ENCODE measurements at places on chromosomes 2 and 18. TPM values are rescaled to one million over a fixed set of nuclear protein-coding genes. Genes with fewer than 3 reads are reported as not detected.

DNA sequence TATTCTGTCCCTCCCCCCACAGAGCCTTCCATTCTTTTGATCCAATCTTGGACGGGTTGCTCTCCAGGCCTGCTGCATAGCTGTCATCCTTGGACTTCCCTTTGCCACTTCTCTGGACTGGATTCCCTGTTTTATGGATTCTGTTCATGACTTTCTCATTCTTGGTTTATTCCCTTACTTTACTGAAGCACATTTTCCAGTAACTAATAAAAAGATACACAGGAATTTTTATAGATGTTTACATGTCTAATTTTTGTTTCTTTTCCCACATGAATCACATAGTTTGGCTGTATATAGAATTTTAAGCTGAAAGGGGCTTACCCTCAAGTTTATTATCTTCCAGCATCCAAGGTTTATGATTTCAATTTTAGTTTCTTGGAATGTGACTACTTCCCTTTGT, 37.9 kb downstream of the GDF7 start:
- DNase-seq, result no peak

GRCh38 chr2:238346544-238346943, 26.2 kb downstream of the TRAF3IP1 start:
- DNase-seq, result no peak

DNA sequence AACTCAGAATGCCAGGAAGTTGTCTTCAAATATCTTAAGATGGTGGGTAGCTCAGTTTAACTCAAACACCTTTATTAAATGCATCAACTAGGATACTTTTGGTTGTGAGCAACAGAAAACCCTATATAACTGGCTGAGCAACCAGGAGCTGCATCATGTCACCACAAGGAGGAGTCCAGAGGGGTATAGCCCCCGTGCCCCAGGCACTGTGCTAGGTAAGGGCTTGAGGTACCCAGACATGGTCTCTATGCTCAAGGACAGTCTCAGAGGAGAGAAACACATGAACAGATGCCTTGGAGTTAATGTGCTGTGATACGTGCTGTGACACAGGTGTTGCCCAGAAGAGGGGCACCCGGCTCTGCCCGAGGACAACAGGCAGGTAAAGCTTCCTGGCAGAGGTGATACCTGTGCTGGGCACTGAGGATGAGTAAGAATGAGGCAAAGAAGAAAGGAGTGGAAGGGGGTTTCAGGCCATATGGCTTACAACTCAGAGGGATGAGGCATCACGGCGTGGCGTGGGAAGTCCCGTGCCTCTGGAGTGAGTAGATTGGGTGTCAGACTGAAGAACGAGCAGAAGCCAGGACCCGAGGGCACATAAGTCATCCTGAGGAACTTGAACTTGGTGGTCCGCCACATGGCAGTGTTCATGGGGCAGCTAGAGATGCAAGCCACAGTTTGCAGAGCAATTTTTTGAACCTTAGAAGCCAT, 32.0 kb upstream of the CAB39 start:
- no peak for DNase-seq

- DNase-seq, result no peak
Measured at GRCh38 chr2:45616658-45617411, 5.8 kb upstream of the SRBD1 start.

DNA sequence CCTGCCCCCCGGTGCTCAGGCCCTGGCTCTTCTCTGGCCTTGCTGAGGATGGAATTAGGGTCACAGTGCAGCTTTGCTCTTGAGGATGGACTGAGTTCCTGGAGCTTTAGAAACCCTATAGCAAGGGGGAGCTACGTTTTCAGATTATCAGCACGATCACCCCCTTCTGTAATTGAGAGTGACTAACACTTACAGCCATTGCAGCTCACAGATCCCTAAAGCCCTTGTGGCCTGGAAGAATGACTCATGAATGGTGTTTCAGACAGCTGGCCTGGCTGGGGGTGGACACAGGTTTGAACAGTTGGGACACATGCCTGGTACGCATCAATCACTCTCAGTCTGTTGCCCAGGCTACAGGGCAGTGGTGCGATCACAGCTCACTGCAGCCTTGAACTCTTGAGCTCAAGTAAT, 79.7 kb upstream of the IGFBP5 start:
- no peak for DNase-seq

DNA sequence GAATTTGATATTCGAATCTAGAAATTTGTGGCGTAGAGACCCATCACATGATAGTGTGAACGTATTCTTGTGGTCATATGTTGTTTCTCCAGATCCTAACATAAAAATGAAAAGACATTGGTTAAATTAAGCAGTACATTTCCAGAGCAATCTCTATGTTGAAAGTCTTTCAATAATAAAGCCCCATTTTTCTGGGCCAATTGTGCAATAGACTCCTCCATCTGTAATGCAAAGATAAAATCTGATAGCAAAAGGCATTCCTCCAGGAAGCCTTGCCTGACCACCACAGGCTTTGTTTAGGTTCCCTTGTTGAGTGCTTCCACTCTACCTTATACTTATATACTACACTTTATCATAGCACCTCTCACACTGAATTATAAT, 31.3 kb downstream of the APOB start:
- no peak for DNase-seq

- DNase-seq, result no peak
Measured at GRCh38 chr2:149383340-149383739, 53.0 kb downstream of the LYPD6 start.

- DNase-seq, result no peak
Measured at GRCh38 chr18:892316-892715, 12.4 kb upstream of the ADCYAP1 start.

DNA sequence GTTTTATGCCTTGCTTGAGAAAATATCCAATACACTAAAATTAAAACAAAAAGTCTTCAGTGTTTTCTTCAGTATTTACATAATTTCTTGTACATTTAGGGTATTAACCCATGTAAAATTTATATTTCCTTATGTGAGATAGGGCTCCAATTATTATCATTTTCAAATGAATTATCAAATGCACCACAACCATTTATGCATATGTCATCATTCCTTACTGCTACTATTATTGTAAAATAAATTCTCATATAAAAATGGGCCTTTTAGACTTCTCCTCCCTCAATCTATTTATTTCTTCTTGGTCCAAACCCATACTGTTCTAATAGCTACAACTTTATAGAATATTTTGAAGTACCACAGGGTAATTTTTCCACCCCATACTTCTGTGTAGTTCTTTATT, 175.3 kb upstream of the LYPD1 start:
- no peak for DNase-seq

DNA sequence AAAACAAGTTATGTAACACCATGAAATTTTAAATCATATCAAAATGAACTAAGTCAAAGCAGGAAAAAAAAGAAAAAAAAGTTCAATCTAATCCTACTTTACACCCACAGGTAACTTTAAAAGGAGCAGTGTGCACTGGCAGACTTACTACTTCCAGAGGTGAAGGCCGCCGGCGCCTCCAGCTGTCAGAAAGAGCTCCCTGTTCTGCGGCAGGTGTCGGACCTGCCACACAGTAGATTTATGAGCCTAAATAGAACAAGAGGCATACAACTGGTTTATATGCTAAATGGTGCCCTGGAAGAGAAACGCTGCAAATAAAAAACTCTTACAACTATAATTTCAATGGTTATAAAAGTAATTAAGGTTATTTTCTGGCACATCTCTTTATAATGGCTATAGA, 23.1 kb upstream of the PNO1 start:
- DNase-seq, result no peak

- no peak for DNase-seq
Measured at GRCh38 chr2:78614726-78615125, 410.8 kb upstream of the REG3G start.

DNA sequence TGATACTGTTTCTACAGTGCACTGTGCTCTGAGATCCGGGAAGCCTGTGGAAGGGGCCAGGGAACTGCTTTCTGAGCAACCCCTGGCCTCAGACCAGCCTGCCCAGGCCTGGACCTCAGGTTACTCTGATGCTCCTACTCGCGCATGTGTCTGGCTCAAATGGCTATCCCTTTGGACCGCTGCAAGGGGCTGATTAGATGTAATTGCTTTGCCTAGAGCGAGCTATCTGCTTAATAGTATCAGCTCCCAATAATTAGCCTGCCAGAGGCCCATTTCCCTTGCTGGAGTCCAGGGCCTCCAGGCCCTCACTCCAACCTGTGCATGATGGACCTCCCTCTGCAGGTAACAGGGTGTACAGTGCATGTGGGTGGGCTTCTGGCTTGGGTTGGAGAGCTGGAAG, 7.2 kb upstream of the KCNK3 start:
- no peak for DNase-seq

Gene CACNB4
- 0.35 TPM for total RNA-seq

Gene UCN
- total RNA-seq, result 0.84 TPM

Gene CFC1
- total RNA-seq, result not detected

Gene ASXL3
- 3.2 TPM for total RNA-seq

Gene TRAK2
- total RNA-seq, result 163 TPM

All from Right ventricle myocardium inferior (tissue), 1 donor.